Spinal cord (tissue), 10 donors: ENCODE measurements at places on chromosomes 6 and 20. TPM values are rescaled to one million over a fixed set of nuclear protein-coding genes. Genes with fewer than 3 reads are reported as not detected.

IL17A gene
- not detected for total RNA-seq

MAPK13 gene
- total RNA-seq, result 3.2 TPM

RREB1 gene
- 16.4 TPM for total RNA-seq

NCOA3 gene
- total RNA-seq, result 41.3 TPM

RGS17 gene
- total RNA-seq, result 40.8 TPM

MUCL3 gene
- not detected for total RNA-seq

KIF25 gene
- not detected for total RNA-seq

SNAP91 gene
- total RNA-seq, result 33.8 TPM

CALHM6 gene
- total RNA-seq, result 6.7 TPM

SLC4A11 gene
- total RNA-seq, result 0.20 TPM

FRMD1 gene
- total RNA-seq, result 0.40 TPM

POU3F2 gene
- 10.0 TPM for total RNA-seq

TFAP2C gene
- total RNA-seq, result 1.0 TPM

MEI4 gene
- 1.6 TPM for total RNA-seq

CYP24A1 gene
- 0.28 TPM for total RNA-seq
